Ascending aorta (tissue), 2 donors: ENCODE measurements at places on chromosomes 1 and 21.

- peak overlapping the region; percentile 5 for H3K27ac ChIP-seq
- H3K4me3 ChIP-seq: no peak overlapping the region
- H3K4me1 ChIP-seq: peaks cover 4% of the 10 kb centered on the region
Measured at GRCh38 chr1:61238359-61238665, 156.0 kb downstream of the NFIA start.

GRCh38 chr1:186512698-186513457, 52.0 kb upstream of the PDC start:
- no peaks in the 10 kb centered on the region for H3K36me3 ChIP-seq
- no peak overlapping the region for H3K4me3 ChIP-seq
- no peak overlapping the region for H3K27ac ChIP-seq
- H3K4me1 ChIP-seq: no peaks in the 10 kb centered on the region
- H3K27me3 ChIP-seq: no peaks in the 10 kb centered on the region
- DNase-seq: no peak

DNA sequence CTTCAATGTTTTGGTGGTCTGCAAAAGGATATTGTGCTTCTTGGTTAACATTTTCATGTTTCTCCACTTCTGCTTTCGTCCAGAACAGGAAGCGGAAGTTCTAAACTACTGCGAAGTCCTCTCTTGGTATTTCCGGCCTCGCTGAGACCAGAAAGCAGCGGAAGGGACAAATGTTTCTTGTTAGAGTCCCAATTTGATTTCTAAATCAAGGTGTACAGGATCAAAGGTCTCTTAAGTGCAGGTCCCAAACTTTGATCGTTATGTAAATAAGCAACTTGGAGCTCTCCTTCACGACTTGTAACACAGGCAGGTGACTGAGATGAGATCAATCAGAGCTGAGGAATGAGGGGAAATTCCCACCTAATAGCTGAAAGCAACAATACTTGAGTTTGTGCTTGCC, 40.1 kb upstream of the HMCN1 start:
- H3K4me3 ChIP-seq: no peak overlapping the region
- no peak for DNase-seq

- H3K27me3 ChIP-seq: no peaks in the 10 kb centered on the region
- H3K4me1 ChIP-seq: no peaks in the 10 kb centered on the region
- H3K27ac ChIP-seq: no peak overlapping the region
- H3K4me3 ChIP-seq: no peak overlapping the region
- no peaks in the 10 kb centered on the region for H3K36me3 ChIP-seq
- DNase-seq: no peak
Measured at GRCh38 chr1:224734261-224734935, 118.3 kb downstream of the CNIH3 start.

GRCh38 chr1:150003801-150004200, 6.7 kb downstream of the OTUD7B start:
- H3K4me1 ChIP-seq: peaks cover 41% of the 10 kb centered on the region
- peaks cover 3% of the 10 kb centered on the region for H3K36me3 ChIP-seq
- no peaks in the 10 kb centered on the region for H3K27me3 ChIP-seq
